Omental fat pad (tissue), 4 donors: ENCODE measurements at places on chromosomes 16 and 17. TPM values are rescaled to one million over a fixed set of nuclear protein-coding genes. Genes with fewer than 3 reads are reported as not detected.

DNA sequence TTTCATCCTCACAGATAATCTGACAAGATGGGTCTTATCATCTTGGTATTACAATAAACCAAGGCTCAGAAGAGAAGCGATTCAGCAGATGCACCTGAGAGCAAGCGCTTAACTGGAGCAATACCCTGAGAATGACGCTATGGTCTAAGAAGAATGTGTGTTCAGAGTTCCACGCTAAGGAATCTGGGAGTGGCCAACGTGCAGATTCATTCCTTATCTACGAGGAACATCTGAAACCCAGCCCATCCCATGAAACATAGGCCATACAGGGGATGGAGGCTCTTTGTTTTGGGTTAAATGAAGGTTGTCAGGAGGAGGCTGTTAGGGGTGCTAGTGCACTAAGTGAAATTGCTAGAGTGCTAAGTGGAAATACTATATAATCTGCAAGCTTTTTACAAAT is 28.5 kb upstream of the KDM8 start:
- DNase-seq: no peak

- DNase-seq: no peak
These were observed 32.7 kb downstream of the ITGB3 start for GRCh38 chr17:47286198-47286914.

TMC5 gene
- total RNA-seq: 7.1 TPM

CDR2 gene
- 25.5 TPM for total RNA-seq

CCL1 gene
- not detected for total RNA-seq
